ENCODE measurements at places on chromosomes 3 and 15.
A peak's percentile ranks its signal among the peaks of the same experiment; 100 is the strongest.

DNA sequence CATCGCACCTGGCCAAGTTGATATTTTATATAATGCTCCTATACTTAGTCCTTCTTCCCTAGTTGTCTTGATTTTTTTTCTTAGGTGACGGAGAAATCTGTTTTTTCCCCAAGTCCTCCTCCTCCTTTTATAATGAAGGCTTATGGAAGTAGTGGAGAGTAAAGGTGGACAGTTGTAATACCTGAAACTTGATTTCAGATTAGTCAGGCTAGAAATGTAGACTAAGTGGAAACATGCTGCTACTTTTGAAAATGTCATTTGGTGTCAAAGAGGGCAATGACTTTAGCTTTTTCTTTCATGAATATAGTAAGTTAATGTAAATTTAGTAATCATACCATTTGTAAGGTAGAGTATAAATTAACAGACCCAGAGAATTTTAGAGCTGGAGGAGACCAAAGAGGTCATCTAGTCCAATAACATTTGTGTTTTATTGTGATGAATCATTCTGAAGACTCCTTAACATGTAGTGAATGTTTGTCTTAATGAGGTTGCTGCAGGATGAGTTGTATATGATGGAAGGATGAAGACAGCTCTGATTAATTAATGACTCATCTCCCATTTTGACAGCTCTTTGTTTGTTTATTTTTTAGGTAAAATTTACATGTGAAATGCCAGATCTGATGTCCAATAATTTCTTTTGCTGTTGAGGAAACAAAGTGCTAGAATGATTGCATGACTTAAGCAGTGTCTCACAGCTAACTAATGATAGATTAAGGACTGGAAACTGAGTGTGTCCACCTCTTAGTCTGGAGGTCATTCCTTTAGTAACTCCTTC lies 8.7 kb downstream of the CTDSPL2 start:
- DNase-seq, result no peak

DNA sequence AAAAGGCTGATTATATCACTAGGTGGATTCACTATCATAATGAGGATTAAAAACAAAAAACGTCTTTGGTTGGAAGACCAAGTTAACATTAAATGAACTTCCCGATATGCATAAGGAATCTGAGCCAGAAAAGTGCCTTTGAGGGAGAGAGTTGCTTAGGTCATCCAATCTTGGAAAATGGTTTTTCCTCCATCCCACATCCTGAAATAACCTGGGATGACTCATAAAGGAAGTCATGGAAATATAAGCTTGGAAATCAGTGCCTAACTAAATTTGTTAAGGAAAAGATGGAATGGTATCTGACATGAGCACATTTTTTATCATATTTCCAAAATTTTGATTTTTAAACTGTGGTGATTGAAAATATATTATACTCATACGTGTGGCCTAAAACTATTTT lies 66.0 kb downstream of the KBTBD8 start:
- no peak for DNase-seq

GRCh38 chr3:190840146-190840545 lies 22.3 kb downstream of the GMNC start:
- DNase-seq, result peak; percentile 18

GRCh38 chr3:66099541-66100065 lies 60.9 kb upstream of the MAGI1 start:
- no peak for DNase-seq

DNA sequence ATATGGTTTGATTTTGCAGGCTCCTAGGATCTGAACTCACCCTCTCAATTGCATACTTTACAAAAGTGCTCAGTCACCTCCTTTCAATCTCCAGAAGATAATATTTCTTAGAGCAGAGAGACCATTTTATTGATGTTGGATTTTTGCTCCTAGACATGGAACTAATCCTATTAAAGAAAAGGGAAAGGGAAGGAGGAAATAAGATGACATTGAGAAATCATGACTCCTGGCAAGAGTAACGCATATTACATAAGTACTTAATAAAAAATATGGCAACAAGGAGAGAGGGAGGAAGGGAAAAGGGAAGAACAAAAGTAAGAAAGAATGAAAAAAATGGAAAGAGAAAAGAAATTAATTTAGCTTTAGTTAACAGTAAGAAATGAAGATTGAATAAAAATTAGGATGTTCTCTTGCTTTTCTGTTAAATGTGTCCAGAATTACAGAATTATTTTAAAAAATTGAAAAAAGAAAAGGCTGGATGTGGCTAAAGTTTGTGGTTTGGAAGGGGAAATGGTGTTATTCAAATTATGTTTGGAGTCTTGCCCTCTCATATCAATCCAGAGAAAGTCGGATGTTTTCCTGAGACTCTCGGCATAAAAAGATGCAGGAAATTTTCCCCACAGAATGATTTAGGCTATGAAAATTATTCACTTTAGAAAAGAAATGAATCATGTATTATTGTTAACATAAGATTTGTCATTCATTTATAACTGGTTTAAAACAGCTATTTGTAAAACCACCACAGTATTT lies 474.0 kb downstream of the FGF12 start:
- no peak for DNase-seq

- peak; percentile 47 for DNase-seq
Measured at GRCh38 chr3:50405249-50405648, 45.9 kb upstream of the TMEM115 start.

DNA sequence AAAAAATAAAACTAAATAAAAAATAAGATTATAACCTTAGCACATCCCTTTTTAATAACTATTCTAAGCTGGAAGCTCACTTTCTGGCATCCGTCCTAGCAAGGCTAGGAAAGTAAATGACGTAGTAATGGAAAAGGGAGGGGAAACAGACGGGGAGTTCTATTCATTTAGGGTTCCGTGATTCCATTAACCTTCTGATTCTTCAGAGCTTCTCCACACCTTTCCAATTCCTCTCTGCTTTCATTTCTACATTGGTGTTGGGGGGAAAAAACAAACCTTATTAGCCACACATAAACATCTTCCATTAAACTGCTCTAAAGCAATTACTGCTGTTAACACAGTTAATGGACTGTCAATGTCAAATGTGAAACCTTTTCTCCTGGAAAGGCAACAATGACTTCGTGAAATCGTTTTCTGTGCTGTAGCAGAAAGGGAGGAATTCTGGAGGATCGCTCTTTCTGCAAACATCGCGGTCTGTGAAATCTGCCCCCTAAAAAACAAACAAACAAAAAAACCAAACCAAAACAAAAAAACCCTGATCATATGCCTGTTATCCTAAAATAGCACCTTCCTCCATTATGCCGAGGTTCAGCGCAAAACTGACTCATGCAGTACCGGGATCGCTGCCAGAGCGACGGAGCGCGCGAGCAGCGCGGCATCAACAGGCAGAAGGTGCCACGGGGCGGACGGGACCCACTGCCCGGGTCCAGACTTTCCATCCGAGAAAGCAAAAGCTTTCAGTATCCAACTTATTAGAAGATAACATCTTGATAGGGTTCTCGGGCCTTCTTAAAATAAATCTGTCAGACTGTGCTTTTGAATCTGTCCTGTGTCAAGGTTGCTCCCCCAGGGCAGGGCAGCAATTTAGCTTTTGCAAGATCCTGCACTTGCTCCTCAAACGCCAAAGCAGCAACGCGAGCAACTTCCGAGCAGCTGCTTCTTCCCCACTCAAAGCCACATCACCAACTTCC lies 156.2 kb downstream of the FGF12 start:
- peak; percentile 64 for DNase-seq

DNA sequence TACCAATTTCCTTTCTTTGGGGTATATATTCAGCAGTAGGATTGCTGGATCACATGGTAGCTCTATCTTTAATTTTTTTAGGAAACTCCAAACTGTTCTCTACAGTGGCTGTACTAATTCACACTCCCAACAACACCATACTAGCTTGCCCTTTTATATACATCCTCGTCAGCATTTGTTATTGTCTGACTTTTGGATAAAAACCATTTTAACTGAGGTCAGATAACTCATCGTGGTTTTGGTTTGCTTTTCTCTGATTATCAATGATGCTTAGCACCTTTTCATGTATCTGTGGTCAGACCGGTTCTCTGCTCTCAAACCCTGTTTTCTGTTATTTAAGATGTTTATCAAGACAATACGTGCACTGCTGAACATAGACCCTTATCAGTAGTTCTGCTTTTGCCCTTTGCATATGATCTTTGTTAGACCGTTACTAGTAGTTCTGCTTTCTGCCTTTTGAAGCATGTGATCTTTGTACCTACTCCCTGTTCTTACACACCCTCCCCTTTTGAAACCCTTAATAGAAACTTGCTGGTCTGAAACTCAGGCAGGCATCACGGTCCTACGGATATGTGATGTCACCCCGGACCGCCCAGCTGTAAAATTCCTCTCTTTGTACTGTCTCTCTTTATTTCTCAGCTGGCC lies 474.3 kb downstream of the RSL24D1 start:
- DNase-seq, result peak; percentile 11

DNA sequence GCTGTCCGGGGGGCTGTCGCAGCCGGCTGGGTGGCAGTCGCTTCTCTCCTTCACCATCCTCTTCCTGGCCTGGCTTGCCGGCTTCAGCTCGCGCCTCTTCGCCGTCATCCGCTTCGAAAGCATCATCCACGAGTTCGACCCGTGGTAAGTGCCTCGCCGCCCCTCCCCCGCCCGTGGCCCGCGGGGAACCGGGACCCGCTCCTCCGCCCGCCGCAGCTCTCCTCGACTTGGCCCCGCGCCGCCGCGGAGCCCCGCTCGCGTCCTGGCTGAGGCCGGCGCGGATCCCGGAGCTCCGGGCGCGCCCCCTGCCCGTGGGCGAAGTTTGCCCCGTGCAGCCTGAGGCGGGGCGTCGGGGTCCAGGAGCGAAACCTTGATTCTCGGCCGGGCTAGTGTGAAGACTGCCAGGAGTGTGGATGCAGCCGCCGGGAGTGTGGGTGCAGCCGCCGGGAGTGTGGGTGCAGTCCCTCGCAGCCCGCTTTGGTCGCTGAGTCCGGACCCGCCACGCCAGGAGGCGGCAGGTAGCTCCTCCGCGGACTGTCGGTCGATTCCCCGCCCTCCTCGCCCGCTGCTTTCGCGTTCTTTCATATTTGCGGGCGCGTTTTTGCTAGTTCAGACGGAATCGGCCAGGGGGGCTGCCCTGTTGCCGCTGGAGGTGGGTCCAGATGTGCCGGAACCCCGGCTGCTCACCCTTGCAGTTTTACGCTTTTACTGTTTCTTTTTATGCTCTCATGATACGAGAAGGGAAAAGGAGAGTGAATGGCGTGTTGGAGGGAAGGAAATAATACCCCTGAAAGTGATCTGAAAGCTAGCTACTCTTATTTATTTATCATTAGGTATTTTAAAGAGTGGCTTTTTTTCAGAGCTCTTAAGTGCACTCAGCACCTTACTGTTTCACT lies 692 bp downstream of the STT3B start:
- peak; percentile 22 for DNase-seq

DNA sequence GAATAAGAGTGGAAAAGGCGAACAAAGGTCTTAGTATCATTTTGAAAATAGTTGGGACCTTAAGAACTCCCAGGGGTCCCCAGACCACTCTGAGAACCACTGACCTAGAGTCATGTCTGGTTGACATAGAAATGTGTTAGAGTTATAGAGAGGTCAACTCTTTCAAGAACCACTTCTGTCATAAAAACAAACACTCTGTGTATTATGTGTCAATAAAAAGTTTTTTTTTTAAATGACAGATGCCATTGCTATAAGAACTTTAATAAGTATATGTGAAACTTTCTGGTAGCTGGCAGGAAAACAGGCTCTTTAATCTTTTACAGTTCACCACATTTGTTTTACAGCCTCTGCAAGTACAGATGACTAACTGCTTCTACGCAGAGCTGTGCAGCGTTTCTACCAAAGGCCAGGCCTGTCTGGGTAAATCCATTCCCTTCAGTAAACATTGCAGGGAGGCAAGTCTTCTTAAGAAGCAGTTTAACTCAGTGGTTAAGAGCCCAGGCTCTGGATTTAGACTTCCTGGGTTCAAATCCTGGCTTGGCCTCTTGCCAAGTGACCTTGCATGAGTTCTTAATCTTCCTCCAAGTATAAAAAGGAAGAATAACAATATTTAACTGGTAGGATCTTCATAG lies 56.6 kb downstream of the RFTN1 start:
- DNase-seq, result no peak

GRCh38 chr3:185929192-185930151 lies 8.3 kb downstream of the TRA2B start:
- no peak for DNase-seq

DNA sequence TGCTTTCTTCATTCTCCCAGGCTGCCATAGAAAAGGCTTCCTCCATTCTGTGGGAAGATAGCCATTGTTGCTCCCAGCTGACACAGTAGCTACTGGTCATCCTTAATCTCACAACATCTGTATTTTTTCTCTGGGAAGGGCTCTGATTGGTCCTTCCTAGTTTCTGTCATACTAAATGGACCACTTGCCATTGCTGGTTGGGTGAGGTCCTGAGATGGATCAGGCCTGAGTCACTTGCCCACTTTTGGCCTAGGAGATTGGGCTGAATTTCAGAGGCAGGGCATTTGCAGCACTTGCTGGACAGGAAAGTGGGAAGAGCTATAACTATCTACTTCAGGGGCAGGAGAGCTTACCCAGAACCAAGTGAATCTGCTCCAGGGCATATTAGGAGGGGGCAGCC lies 106.5 kb upstream of the PROK2 start:
- no peak for DNase-seq

- DNase-seq, result peak; percentile 88
Measured at GRCh38 chr15:49379996-49380395, 43.0 kb upstream of the FGF7 start.

GRCh38 chr15:78204351-78205309 lies 29.7 kb downstream of the ACSBG1 start:
- no peak for DNase-seq

GRCh38 chr3:192121923-192122322 lies 605.4 kb downstream of the FGF12 start:
- no peak for DNase-seq

- DNase-seq, result no peak
Measured at GRCh38 chr3:12165909-12166308, 7.2 kb upstream of the TIMP4 start.

DNA sequence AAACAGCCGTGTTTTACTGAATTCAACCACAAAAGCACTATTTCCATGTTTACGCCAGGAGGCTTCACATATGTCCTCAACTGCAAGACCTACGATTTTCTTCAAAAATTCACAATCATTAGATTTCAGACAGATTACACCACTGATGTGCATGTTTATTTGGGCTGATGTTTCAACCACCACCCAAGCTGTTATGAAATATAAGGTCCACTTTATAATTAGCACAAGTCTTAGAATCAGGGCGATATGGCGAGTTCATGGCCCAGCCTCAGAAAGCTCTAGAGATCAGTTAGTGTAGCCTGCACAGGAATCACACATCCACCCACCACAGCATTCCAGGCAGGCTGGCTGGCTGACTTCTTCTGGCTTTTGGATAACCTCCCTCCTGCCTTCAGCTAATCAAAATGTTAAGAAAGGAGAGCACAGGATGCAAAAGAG lies 15.4 kb downstream of the SH3BP5 start:
- no peak for DNase-seq

GRCh38 chr3:60046210-60046609 lies 996.4 kb upstream of the CFAP20DC start:
- no peak for DNase-seq

GRCh38 chr3:94004301-94004910 lies 24.0 kb downstream of the STX19 start:
- peak; percentile 63 for DNase-seq

- no peak for DNase-seq
Measured at GRCh38 chr3:44555723-44556122, 730 bp downstream of the ZKSCAN7 start.

Measured in Kasumi-1 (cell line).